ENCODE measurements at places on chromosomes 5 and 9.

GRCh38 chr9:35618854-35619799, 914 bp upstream of the CD72 start:
- no peak for DNase-seq

DNA sequence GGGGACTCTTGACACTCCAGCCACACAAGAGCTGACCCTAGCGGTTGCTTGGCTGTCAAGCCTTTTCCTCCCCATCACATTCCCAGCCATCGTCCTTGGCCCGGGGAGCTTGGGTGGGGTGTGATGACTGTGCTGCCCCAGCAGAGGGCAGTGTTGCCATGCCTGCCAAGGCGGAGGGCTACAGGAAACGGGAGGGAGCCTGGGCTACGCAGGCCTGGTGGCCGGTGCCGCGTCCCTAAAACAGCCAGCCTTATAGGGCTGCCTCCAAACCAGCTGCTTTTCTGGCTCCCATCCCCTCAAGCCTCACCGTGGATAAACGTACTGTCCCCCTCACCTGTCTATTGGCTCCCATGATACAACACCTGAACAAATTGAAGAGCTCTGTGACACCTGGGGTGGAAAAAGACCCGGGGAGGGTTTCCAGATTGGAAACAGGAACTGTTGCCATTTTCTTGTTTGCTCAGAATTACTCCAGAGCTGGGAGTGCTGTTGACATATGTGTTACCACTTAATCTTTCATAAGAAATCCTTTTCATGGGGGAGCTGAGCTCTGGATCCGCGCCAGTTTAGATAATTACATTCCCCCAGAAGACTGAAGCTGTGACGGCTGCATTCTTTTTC, 72.8 kb upstream of the ASTN2 start:
- DNase-seq: peak; percentile 84

DNA sequence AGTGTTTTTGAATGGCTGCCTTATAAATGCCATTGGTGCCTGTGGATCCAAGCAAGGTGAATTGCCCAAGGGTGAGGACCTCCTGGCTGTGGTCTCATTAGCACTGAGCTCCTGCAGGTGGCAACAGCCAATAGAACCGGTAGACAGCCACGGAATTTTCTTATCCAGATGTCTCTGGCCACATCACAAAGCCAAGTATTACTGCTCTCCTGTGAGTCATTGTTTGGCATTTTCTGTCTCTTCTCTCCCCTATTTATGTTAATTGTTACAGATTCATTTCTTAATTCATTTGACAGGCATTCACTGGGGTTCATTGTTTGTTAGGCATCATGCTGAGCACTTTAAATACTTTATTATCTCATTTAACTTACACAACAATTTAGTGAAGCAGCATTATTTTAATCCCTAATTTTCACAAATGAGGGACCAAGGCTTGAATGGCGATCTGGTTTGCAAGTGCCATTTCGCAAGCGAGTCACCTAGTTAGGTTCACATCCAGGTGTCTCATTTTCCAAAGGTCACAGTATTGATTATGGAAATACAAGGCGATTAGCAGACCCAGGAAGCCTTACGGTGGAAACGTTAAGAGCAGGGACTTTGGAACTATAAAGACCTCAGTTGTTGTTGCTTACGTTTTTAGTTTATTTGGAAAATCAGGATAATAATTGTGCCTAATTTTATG, 58.2 kb upstream of the DPYSL3 start:
- peak; percentile 54 for DNase-seq

- no peak for DNase-seq
Observed at GRCh38 chr9:137383081-137383783, 39.7 kb downstream of the EXD3 start.

GRCh38 chr9:115845648-115846312, 307.8 kb upstream of the PAPPA start:
- DNase-seq: no peak

DNA sequence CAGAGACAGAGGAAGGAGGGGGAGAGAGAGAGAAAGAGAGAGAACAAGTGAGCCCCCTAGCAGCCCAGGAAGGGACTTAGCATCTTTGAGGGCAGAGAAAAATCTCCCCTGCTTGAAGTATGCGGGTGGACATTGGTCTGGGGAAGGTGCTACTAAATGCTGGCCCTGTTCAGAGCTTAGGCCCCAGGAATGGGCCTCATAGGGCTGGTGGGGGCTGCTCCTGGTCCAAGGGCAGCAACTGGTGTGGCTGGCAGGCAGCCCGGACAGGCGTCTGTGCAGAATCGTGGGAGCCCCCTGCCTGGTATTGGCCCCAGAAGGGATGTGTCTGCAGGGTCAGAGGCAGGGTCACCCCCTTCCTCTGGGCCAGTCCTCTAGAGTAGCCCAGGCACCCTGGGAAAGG, 47.8 kb upstream of the SUSD3 start:
- DNase-seq: no peak

- DNase-seq: no peak
Observed at GRCh38 chr9:71763832-71764231, 4.5 kb downstream of the CEMIP2 start.

GRCh38 chr5:73129143-73129542, 8.8 kb downstream of the TMEM171 start:
- no peak for DNase-seq

DNA sequence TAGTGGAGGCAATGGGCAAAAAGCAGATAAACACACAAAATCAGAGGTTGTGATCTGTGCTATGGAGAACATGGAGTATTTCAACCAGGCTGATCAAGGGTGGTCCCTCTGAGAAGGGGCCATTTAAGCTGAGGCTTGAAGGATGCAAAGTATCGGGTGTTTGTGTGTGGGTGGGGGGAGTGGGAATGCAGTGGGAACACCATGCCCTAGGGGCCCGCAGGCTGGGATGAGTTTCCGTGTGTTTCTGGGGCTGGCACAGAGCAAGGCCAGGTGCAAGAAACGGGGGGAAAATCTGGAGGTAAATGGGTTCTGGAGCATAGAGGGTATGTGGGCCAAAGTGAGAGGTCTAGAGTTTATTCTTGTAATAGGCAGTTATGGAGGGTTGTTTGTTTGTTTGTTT, 13.8 kb upstream of the LARP1 start:
- no peak for DNase-seq

GRCh38 chr5:92956886-92957285, 624.1 kb downstream of the NR2F1-AS1 start:
- no peak for DNase-seq

DNA sequence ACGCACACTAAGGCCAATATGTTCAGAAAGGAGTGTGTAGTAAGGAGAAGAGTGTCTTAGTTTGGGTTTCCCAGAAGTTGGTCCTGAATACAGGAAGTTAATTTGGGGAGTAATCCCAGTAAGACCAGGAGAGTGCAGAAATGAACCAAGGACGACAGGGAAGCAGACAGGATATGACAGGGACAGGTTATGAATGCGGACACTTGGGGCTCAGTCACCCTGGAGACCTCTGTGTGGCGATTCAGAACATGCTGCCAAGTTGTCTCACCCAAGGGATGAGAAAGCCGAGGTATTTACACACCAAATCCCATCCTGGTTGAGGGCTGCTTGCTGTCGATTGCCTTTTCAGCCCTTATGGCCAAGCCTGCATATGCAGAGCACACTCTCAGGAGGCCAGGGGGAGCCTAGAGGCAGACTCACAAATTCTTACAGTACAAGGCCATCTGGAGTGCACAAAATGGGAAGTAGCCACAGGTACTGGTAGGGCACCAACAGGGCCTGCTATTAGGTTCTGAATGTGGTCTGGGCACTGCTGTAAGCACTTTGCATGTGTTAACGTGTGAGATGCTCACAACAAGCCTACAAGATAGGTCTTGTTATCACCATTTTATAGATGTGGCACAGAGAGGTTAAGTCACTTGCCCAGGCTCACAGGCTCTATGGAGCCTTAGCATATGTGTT, 233.1 kb upstream of the ANKRD55 start:
- DNase-seq: no peak

DNA sequence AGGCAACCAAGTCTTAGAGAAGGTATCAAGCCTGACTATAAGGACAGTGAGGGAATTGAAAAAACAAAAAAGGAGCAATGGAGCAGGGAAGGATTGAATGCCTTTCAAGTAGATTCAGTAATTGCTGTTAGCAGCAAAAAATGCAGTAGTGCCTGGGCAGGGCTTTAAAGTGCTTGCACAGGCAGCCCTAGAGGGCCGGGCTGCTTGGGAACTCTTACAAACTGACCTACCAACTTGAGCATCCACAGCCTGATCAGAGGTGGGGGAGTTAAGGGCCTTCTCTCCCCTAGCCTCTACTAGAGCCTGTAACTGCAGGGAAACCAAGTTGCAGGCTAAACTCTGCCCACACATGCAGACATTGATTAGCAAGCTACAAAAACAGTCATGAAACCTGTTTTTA, 19.4 kb downstream of the FXN start:
- DNase-seq: no peak

DNA sequence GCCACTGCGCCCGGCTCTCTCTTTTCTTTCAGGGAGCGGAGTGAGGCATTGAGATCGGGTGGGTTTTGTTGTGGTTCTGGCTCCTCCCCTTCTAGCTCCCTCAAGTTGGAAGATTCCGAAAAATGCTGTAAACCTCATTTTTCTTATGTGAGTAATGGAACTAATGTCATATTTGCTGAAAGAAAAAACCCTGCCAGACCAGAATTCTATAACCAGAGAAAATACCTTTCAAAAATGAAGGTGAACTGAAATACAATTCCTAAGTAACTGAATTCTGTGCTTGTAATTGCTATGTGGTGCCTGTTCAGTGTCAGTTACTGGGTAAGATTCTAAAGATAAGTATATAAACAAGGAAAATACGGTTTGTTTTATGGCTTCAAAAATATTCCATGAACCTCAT, 30.9 kb upstream of the CDK20 start:
- DNase-seq: no peak

GRCh38 chr5:40875958-40876357, 33.3 kb upstream of the C7 start:
- no peak for DNase-seq

DNA sequence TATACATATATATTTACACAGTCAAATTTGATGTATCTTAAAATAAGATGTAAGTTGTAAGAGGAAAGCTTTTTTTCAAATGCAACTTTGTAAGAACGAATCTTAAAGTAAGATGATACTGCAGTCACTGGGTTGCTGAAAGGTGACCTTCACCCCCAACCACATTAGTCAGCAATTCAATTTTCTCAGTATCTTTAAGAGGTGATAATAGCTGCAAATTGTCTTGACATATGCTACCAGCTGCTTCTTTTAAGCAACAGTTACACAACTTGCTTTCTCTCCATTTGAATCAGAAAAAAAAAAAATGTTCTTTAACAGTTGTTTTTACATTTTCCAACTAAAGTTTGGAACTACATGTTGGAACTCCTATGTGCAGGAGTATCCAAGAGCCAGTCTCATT, 246.6 kb upstream of the CCNG1 start:
- no peak for DNase-seq

DNA sequence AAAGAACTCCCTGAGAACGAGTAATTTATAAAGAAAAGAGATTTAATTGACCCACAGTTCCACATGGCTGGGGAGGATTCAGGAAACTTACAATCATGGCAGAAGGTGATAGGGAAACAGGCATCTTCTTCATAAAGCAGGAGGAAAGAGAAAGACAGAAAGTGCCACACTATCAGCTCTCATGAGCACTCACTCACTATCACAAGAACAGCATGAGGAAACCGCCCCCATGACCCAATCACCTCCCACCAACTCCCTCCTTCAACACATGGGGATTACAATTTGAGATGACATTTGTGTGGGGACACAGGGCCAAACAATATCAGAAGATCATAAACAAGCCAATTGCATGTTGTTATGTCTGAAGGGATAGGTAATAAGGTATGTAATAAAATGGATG, 935.9 kb upstream of the COX7C start:
- no peak for DNase-seq

- DNase-seq: no peak
Observed at GRCh38 chr9:21499912-21500311, 17.8 kb upstream of the IFNE start.

GRCh38 chr9:133534346-133535291, at the start of gene ADAMTSL2:
TSS of gene ADAMTSL2 (plus strand) at chr9:133534704. CDS start at chr9:133536713, 2,009 bp downstream.
- peak; percentile 33 for DNase-seq

DNA sequence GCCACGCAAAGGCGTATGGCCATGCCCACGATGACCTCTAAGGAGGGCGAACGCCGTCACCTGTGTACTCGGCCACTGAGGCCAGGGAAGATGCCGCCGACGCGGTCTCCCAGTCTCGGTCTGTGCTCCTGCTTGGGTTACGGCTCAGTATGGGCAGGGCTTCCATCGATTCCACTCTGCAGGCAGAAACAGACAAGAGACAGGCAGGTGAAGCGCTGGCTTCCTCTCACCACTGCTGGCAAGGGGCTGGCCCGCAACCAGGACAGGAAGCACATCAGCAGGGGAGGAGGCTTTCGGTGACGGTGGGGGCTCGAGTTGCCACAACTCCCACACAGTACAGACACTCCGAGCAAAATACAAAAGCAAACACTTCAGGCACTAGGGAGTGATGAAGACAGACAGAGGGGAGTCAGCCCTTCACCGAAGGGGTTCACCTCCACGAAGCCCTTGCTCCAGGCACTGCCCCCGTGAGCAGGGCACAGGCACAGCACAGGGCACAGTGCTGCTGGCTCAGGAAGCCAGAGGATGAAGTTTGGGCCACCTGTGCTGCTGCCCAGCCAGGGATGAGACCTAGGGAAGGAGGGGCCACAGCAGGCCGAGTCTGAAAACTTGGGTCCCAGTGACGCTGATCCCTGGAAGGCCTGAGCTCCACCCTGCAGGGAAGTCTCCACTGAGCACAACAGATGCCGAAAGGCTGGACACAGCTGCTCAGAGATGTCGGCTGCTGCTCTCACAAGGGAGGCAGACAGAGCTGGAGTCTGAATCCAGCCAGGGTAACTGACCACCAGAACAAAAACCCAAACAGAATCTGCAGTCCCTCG, 91.3 kb downstream of the CAMSAP1 start:
- DNase-seq: peak; percentile 58

DNA sequence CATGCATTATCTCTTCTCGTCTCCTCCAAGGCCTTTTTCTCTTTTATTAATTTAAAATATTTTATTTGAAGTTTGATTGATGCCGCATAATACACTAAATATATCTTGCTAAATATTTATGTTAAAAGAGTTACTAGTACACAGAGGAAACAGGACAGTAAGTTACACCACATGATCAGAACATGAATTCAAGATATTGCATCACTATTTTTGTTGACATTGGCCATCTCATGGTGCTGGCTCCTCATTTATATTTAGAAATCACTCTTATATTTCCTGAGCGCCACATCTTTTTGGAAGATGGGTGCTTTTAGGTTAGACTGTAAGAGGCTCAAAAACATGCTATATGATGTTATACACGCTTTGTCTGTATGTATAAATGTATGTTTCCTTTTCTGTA, 23.0 kb downstream of the SPEF2 start:
- DNase-seq: no peak

DNA sequence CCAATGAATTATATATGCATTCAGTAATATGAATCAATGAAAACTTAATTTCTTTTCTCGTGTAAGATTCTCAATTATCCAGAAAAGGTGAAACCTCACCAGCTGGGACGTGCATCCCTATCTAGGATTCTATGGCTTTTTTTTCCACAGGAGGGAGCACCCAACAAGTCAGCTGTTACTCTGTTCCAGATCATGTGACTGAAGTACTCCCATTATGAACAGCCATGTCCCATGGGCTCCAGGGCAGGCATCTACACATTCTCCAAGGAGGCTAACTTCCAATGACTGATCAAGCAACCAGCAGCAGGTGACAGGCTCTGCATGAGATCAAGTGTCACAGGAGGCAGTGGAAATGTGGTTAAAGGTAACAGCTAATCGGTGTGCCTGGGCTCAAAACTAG, 118.8 kb downstream of the ELAVL2 start:
- DNase-seq: no peak

Measured in A673 (cell line).